Ovary (tissue), 10 donors: ENCODE measurements at places on chromosomes 2 and 18. TPM values are rescaled to one million over a fixed set of nuclear protein-coding genes. Genes with fewer than 3 reads are reported as not detected.

GRCh38 chr2:98795891-98796676 is 65.2 kb upstream of the MGAT4A start:
- no peak for DNase-seq

DNA sequence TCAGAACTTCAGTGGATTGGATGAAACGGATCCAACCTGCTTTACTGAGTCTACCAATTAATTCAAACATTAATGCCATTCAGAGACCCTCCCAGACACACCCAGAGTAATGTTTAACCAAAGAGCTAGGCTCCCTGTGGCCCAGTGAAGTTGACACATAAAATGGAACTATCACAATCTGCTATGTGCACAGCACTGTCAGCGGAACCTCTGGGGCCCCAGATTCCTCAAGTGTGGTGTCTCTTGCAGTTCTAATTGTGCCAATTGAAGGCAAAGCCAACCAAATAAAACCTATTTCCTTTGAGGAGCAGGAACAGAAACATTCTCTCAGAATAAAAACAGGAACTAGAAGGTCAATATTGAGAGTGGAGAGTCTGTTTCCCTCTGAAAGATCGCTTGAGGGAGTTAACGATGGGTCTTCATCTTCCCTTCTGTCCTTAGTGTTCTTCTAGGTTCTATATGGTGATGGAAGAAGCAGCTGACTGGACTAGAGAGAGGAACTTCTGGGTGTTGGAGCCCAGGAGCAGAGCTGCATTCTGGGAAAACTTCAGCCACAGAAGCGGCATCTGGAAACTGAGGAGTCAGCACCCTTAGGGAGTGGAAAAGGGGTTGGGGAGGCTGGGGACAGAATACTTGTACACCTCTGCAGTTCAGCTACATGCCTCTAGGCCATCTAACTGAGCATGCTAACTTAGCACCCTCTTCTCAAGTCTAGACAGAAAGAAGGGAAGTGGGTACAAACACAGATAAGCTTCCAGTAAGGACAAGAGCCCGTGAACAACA is 174.4 kb upstream of the FBXO11 start:
- no peak for DNase-seq

GRCh38 chr2:72126186-72127100 is 21.2 kb downstream of the CYP26B1 start:
- no peak for DNase-seq

IL36RN gene
- not detected for total RNA-seq

- DNase-seq, result no peak
Measured at GRCh38 chr2:111139637-111140317, 19.1 kb downstream of the BCL2L11 start.

GRCh38 chr2:213923543-213923942 is 487.3 kb upstream of the VWC2L start:
- no peak for DNase-seq

DNA sequence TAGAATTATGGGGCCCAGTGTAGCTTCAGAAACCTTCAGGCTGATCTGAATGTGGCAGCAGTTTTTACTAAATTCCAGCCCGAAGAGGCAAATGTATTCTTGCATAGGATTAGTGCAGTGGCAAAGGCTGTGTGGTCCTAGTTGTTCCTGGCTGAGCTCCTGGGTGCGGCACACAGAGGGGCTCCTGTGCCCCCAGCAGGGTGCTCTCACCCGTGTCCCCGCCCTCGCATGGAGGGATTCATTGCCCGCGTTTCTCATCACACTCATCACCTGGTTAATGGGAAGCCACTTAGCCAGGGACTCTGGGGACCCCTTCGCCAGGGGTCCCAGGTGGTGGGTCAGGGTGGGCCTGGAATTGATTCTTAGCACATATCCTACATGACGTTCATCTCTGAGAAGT is 3.9 kb downstream of the KCNG2 start:
- no peak for DNase-seq

ATP6V1B1 gene
- total RNA-seq, result 1.3 TPM

DNA sequence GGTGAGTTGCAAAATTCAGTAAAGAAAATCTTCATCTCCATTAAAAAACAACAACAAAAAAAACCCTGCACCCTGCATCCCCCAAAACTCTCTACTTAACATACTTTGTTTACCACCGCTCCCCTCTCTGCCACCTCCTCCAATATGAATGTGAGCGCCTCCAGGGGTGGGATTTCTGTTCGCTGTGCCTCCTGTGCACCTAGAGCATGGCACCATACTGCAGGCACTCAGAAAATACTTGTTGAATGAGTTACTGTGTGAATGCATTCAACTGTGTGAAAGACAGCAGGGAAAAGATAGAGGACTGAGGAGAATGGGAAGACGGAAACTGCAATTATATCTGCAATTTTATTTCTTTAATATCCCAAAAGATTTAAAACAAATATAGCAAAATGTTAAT is 4.5 kb downstream of the CEBPZ start:
- no peak for DNase-seq
